Transverse colon (tissue), 4 donors: ENCODE measurements at places on chromosomes 5 and 9. TPM values are rescaled to one million over a fixed set of nuclear protein-coding genes. Genes with fewer than 3 reads are reported as not detected.

Gene PRR7
- not detected for total RNA-seq

GRCh38 chr5:14779975-14780374 is 91.6 kb downstream of the ANKH start:
- DNase-seq, result no peak
- H3K4me1 ChIP-seq, result no peaks in the 10 kb centered on the region
- no peaks in the 10 kb centered on the region for H3K27me3 ChIP-seq
- H3K27ac ChIP-seq, result no peak overlapping the region
- no peaks in the 10 kb centered on the region for H3K36me3 ChIP-seq
- H3K4me3 ChIP-seq, result no peak overlapping the region

DNA sequence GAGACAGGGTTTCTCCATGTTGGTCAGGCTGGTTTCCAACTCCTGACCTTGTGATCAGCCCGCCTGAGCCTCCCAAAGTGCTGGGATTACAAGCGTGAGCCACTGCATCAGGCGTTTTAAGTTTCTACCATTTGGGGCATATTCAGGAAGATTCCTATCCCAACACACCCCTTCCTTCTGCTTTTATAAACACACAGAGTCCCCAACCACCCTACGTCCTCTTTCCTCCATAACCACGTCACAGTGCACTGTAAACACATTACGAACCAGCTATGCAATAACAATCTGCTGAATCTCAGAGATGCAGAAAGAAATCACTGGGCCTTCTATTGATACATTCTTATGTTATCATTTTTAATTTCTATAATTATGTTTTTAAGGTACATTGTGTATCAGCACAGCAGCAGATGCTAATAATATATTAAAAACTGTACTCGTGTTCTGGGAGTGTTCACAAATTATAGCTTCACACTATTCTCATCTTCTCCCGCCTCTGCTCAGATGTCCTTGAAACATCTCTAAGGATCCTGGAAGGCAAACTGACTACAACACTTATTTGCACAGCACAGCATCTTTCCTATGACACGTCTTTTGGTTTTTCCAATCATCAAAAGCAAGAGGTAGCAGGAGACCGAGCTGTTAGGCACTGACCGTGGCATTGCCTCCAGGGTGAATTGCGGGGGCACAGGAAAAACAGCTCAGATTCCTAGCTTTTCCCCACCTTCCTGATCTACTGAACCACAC is 60.2 kb downstream of the KCNIP1 start:
- peaks cover 3% of the 10 kb centered on the region for H3K27me3 ChIP-seq
- no peak overlapping the region for H3K4me3 ChIP-seq
- H3K36me3 ChIP-seq, result no peaks in the 10 kb centered on the region
- no peak overlapping the region for H3K27ac ChIP-seq
- DNase-seq, result no peak

DNA sequence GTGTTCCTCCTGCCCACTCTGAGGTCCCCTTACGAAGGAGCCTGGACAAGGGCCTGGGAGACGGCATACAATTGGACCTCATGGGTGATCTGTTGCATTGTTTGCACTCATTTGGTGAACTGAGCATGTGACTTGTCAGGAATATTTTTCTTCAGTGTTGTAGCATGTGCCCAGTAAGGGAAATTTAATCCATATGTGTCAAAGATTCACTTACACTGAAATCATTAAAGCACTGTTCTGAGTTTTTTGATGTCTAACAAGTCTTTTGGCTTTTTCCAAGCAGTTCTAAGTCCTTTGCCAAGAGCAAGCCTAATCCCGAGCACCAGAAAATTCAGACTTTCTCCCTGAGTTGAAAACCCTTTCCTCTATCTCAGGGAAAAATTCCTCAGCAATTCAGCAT is 61.6 kb upstream of the RPS23 start:
- H3K27me3 ChIP-seq, result no peaks in the 10 kb centered on the region
- H3K4me3 ChIP-seq, result no peak overlapping the region
- no peak for DNase-seq
- no peak overlapping the region for H3K27ac ChIP-seq

DNA sequence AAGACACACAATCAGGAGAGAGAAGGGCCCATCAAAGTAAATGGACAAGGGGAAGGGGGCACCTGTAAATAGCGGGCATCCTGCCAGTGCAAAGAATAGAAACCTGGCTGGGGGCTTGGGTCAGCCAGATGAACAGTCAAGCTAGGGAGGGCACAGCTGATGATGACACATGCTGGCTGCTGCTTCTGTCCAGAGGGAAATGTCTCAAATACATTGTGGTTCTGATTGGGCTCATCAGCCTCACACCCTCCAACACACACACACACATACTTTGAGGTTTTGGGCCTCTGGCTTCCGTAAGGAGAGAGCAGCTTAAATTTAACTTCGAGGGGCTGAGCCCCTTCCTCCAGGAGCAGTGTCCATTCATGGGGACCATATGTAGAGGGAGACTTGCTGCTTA is 27.6 kb upstream of the SPATA31E1 start:
- H3K4me1 ChIP-seq, result no peaks in the 10 kb centered on the region
- no peak overlapping the region for H3K4me3 ChIP-seq
- DNase-seq, result no peak
- H3K36me3 ChIP-seq, result no peaks in the 10 kb centered on the region
- H3K27ac ChIP-seq, result no peak overlapping the region

DNA sequence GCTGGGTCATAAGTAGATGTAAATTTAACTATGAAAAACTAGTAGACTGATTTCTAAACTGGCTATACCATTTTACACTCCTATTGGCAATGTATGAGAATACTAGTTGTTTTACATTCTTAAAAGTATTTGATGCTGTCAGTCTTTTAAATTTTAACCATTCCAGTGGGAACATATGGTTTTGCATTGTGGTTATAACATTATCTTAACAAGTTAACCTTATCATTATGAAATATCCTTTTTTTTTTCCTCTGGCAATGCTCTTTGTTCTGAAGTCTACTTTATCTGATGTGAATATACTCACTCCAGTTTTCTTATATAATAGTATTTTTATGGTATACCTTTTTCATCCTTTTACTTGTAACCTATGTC is 548.9 kb upstream of the CLINT1 start:
- no peak overlapping the region for H3K4me3 ChIP-seq
- no peak for DNase-seq
- no peaks in the 10 kb centered on the region for H3K4me1 ChIP-seq
- H3K27me3 ChIP-seq, result no peaks in the 10 kb centered on the region
- no peaks in the 10 kb centered on the region for H3K36me3 ChIP-seq

Gene RNF183
- total RNA-seq, result not detected

- H3K4me1 ChIP-seq, result peaks cover 32% of the 10 kb centered on the region
- H3K27ac ChIP-seq, result peak overlapping the region; percentile 74
- no peaks in the 10 kb centered on the region for H3K36me3 ChIP-seq
- DNase-seq, result no peak
- peak overlapping the region; percentile 19 for H3K4me3 ChIP-seq
Observed at GRCh38 chr5:67015541-67016191, 180.9 kb downstream of the CD180 start.

GRCh38 chr5:141788296-141788970 is 89.8 kb downstream of the PCDH1 start:
- no peak overlapping the region for H3K27ac ChIP-seq
- no peak for DNase-seq
- H3K4me3 ChIP-seq, result no peak overlapping the region
- no peaks in the 10 kb centered on the region for H3K4me1 ChIP-seq

Gene ZBTB5
- 14.6 TPM for total RNA-seq

DNA sequence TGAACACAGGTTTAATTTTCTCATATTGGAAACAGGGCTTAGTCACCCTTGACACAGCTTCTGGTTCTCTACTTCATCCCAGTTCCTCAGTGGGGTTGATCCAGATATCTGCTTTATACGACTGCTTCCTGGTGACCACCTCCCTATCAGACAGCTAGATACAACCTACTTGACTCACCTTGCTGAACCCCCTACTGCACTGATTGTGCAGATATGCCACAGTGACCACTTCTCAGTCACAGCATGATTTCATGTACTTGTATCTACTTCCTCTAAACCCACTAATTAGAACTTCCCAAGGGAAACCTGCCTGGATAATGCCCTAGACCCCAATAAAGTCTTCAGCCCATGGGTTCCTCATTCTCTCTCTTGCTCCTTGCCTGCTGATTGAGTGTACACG is 18.4 kb upstream of the RFK start:
- H3K4me3 ChIP-seq, result no peak overlapping the region
- no peaks in the 10 kb centered on the region for H3K36me3 ChIP-seq
- no peaks in the 10 kb centered on the region for H3K27me3 ChIP-seq
- H3K4me1 ChIP-seq, result no peaks in the 10 kb centered on the region

Gene ZBED3
- total RNA-seq, result 56.1 TPM

GRCh38 chr9:72955126-72955455 is 2.2 kb upstream of the ALDH1A1 start:
- peak overlapping the region; percentile 84 for H3K27ac ChIP-seq
- H3K36me3 ChIP-seq, result no peaks in the 10 kb centered on the region
- peaks cover 11% of the 10 kb centered on the region for H3K4me1 ChIP-seq
- H3K27me3 ChIP-seq, result no peaks in the 10 kb centered on the region
- no peak overlapping the region for H3K4me3 ChIP-seq
- no peak for DNase-seq

DNA sequence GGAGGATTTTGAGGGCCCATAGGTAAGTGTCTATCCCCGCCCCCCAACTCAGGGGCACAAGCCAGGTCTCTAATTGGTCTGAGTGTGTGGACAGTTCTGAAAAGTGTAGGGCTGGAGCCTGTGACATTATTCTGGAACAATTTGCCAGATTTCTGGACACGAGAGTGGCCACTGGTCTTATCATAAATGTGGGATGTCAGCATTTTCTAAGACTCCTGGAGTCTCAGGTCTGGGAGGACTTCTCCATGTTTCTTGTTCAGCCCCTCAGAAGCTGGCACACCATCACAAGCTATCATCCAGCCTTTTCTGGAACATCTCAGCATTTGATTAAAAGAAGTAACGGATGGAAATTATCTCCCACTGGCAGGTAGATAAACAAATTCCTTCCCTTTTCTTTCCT is 141.4 kb downstream of the SEC61B start:
- no peak overlapping the region for H3K4me3 ChIP-seq
- H3K36me3 ChIP-seq, result no peaks in the 10 kb centered on the region
- H3K27me3 ChIP-seq, result no peaks in the 10 kb centered on the region
- H3K4me1 ChIP-seq, result no peaks in the 10 kb centered on the region
- H3K27ac ChIP-seq, result no peak overlapping the region

DNA sequence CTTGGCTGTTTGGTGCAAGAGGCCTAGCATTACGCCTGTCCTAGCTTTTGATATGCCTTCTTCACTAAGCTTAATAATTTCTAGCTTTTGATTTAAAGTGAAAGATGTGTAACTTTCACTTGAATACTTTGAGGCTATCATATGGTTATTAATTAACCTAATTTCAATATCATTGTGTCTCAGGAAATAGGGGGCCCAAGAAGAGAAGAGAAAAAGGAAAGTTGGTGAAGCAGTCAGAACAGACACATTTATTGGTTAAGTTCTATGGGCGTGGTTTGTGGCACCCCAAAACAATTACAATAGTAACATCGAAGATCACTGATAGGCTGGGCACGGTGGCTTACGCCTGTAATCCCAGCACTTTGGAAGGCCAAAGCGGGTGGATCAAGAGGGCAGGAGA is 40.9 kb upstream of the F2RL2 start:
- H3K4me1 ChIP-seq, result no peaks in the 10 kb centered on the region
- peaks cover 5% of the 10 kb centered on the region for H3K36me3 ChIP-seq
- no peaks in the 10 kb centered on the region for H3K27me3 ChIP-seq
- H3K4me3 ChIP-seq, result no peak overlapping the region

Gene PCDHGB2
- 4.0 TPM for total RNA-seq

DNA sequence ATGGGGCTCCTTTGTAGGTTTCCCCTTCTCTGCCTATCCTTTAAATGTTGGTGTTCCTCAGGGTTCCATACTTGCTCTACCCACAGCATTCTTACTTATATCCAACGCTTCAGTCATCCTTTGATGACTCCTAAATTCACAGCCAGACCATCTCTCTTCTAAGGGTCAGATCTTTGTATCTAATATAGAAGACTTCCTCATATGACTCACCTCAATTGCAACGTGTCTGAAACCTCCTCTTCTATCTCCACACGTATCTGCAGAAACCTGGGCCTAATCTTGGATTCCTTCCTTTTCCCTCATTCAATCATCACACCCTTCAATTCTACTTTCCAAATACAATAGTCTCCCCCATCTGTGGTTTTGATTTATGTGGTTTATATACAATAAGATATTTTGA is 68.3 kb downstream of the HMGCR start:
- no peak overlapping the region for H3K27ac ChIP-seq
- no peak for DNase-seq
- no peak overlapping the region for H3K4me3 ChIP-seq
- H3K4me1 ChIP-seq, result no peaks in the 10 kb centered on the region

GRCh38 chr5:111255169-111255568 is 31.0 kb downstream of the CAMK4 start:
- no peak overlapping the region for H3K4me3 ChIP-seq
- H3K36me3 ChIP-seq, result no peaks in the 10 kb centered on the region
- DNase-seq, result no peak

Gene PRLR
- 4.9 TPM for total RNA-seq

- no peaks in the 10 kb centered on the region for H3K36me3 ChIP-seq
- DNase-seq, result no peak
- H3K27ac ChIP-seq, result no peak overlapping the region
- H3K4me3 ChIP-seq, result no peak overlapping the region
- H3K27me3 ChIP-seq, result no peaks in the 10 kb centered on the region
Observed at GRCh38 chr5:116509483-116510244, 65.0 kb downstream of the SEMA6A start.

DNA sequence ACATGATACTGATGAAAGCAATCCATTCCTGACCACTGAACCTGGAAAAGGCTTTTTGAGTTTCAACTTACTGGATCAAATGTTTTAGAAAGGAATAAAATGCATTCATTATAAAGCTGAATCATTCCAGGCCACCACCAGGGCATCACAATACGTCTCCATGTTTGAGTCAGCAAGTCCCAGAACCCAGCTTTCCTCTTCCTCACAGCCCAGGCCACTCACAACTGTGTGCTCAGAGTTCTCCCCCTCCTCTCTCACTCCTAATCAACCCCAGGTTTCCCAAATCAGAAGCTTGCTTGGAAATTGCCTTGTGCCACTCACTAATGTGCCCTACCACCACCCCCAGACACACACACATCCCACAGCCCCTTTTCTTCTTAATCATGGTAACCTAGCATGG is 91.7 kb downstream of the GNA14 start:
- H3K27me3 ChIP-seq, result no peaks in the 10 kb centered on the region
- no peak overlapping the region for H3K27ac ChIP-seq
- no peak overlapping the region for H3K4me3 ChIP-seq
- no peak for DNase-seq

GRCh38 chr5:73451224-73452130 is 2.9 kb upstream of the FOXD1 start:
- peak; percentile 71 for DNase-seq
- no peak overlapping the region for H3K4me3 ChIP-seq
- H3K27me3 ChIP-seq, result peaks cover 89% of the 10 kb centered on the region
- H3K36me3 ChIP-seq, result no peaks in the 10 kb centered on the region

Gene FCN2
- not detected for total RNA-seq
